ENCODE measurements at places on chromosomes 1 and 21.

- no peak for DNase-seq
Measured at GRCh38 chr1:166261511-166261910, 94.7 kb upstream of the FAM78B start.

GRCh38 chr1:166193057-166193698, 26.4 kb upstream of the FAM78B start:
- DNase-seq, result no peak

DNA sequence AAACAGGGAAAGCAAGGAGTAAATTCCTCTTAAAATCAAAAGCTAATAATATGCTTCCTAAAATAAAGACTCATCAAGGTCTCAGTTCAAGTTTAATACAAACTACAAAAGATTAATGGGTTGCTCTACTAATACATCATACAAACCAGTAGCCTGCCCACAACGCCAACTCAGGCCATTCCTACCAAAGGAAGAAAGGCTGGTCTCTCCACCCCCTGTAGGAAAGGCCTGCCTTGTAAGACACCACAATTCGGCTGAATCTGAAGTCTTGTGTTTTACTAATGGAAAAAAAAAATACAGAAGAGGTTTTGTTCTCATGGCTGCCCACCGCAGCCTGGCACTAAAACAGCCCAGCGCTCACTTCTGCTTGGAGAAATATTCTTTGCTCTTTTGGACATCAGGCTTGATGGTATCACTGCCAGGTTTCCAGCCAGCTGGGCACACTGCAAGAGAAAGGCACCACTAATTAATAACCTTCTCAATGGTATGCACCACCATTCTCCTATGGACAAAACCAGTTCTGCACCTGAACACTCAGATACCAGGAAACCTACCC, 10.6 kb downstream of the PRDX1 start:
- DNase-seq, result no peak

GRCh38 chr1:155007251-155007828, 4.7 kb downstream of the ZBTB7B start:
- DNase-seq, result no peak

DNA sequence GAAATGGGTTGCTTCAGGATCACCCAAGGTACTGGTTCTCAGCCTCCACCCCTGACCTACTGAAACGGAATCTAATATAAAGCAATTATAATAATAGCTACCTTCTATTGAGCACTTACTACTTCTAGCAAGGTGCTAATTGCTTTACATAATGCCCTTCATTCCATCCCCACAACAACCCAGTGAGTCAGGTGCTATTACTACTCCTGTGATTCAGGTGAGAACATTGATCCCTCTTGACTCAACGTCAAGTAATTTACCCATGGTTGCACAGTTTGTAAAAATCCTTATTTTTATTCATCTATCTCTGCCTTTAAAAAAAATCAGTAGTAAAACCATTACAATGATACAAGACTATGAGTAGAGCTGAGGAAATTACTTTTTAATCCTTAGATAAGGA, 85.2 kb downstream of the UCHL5 start:
- no peak for DNase-seq

- no peak for DNase-seq
Measured at GRCh38 chr1:227748496-227749182, 13.4 kb downstream of the SNAP47 start.

DNA sequence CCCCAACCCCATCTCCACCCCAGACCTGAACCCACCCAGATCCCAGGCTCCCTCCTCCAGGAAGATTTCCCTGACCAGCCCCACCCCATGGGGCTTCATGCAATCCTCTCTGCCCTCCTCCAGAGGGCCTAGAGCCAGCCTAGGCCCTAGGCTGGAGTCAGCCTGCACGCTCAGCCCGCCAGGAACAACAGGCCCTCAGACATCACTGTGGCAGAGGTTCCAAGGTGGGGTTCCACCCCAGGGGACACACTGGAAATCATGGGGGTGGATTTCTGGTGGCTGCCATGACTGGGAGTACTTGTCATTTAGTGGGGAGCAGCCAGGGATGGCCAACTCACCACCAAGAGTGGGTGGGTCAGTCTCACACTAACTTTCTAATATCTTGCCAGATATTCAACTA, 122.0 kb downstream of the GLIS1 start:
- no peak for DNase-seq

- no peak for DNase-seq
Measured at GRCh38 chr1:196545222-196545621, 63.0 kb downstream of the KCNT2 start.

DNA sequence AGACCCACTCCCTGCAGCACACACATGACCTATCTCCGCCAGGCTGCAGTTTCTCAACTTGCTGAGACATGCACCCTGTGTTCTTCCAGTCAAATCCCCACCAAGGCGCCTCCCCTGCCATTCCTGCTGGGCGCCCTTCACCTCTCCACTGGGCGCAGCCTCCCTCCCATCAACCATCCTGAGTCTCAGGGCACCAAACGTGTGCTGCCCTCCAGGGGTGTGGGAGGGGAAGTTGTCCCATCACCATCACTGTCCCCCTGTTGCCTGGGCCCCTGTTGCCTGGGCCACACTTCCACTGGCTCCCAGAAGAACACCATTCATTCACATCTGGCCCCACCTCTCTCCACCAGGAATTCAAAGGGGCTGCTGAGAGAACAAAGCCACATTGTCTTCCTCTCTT, 44.9 kb upstream of the EFHD2 start:
- no peak for DNase-seq

DNA sequence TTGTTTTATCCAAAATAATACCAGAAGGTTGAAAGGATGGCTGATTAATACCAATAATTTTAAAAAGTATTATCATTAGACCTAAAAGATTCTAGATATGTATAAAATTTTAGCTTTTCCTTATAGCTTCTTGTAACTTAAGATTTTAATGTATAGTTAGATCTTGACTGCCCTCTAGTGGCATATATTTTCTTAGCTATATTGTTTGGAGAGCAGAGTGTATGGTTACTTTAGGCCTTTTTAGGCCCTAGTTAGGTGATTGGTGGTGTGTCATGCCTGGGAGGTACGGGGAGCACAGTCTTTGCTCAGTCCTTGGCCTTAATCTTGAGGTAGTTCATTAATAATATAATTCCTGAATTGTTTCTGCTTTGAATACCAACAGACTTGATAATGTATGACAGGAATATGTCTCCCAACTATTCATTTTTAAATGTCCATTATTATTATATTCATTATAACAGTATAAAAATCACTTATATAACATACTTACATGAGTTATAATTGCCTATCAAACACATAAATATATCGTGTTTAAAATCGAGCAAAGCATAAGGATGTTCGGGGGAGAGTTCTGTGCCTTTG, 328.4 kb downstream of the ZP4 start:
- DNase-seq, result peak; percentile 40

DNA sequence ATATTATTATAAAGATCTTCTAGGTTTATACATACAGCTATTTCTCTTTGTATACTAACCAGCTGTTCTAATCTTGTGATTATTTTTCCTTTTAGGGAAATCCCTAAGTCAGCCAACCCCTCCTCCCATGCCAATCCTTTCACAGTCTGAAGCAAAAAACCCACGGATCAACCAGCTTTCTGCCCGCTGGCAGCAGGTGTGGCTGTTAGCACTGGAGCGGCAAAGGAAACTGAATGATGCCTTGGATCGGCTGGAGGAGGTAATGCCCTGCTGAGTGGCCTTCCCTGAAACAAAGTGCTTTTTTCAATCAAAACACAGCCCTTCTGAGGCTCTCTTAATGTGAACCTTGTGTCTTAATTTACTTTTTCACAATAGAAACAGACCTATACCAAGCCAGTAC, 32.4 kb upstream of the BMP8A start:
- no peak for DNase-seq

- no peak for DNase-seq
Measured at GRCh38 chr1:113074237-113074636, 1.2 kb downstream of the LRIG2 start.

- no peak for DNase-seq
Measured at GRCh38 chr1:40983286-40983685, 3.8 kb downstream of the CTPS1 start.

GRCh38 chr1:16981269-16981849, 939 bp upstream of the MFAP2 start:
- DNase-seq, result no peak

- DNase-seq, result no peak
Measured at GRCh38 chr1:6011161-6011945, 19.1 kb upstream of the NPHP4 start.

GRCh38 chr1:61455400-61455799, 269.5 kb downstream of the TM2D1 start:
- DNase-seq, result no peak

GRCh38 chr1:234222561-234223280, 150.5 kb upstream of the COA6 start:
- DNase-seq, result no peak

- DNase-seq, result no peak
Measured at GRCh38 chr1:87154384-87154783, 174.3 kb upstream of the LMO4 start.

DNA sequence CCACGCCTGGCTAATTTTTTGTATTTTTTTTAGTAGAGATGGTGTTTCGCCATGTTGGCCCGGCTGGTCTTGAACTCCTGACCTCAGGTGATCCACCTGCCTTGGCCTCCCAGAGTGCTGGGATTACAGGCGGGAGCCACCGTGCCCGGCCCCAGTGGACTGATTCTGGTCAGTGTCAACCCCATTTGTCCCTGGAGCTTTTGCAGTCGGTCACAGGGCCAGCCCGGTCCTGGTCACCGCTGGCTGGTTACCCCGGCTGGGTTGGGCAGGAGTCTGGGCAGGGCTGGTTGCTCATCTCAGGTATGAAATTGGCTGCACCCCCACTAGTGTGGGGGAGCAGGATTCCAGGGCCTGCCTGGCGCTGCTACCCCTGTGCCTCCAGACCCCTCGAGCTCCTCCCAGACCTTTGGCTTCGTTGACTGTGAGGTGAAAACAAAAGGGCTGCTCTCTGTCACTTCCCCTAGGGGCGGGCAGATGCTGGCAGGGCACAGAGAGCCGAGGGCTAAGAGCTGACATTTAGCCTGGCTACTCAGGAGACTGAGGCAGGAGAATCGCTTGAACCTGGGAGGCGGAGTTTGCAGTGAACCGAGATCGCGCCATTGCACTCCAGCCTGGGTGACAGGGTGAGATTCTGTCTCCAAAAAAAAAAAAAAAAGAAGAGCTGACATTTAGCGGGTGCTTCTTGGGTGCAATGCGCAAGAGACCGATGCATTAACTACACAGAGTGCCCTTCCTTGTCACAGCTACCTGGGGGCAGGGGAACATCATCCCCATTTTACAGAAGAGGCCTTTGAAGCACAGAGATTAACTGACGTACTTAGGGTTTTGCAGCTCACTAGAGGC, 10.6 kb downstream of the TNFRSF1B start:
- no peak for DNase-seq

DNA sequence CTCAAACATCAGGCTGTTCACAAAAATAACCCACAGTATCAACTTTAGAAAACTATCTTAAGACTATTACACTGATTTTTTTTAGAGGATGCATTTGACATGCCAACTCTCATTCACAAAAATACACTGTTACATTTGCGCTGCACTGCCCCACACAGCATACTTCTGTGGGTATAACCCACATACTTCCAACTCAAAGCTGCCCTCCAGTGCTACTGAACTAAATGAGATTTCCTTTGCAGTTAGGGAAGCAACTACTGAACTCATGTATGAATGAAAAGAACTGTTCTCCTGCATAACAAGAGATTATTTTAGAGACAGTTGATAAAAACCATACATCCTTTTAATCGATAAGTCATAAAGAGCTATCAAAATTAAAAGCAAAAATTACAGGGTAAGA, 25.8 kb upstream of the GADD45A start:
- DNase-seq, result no peak

DNA sequence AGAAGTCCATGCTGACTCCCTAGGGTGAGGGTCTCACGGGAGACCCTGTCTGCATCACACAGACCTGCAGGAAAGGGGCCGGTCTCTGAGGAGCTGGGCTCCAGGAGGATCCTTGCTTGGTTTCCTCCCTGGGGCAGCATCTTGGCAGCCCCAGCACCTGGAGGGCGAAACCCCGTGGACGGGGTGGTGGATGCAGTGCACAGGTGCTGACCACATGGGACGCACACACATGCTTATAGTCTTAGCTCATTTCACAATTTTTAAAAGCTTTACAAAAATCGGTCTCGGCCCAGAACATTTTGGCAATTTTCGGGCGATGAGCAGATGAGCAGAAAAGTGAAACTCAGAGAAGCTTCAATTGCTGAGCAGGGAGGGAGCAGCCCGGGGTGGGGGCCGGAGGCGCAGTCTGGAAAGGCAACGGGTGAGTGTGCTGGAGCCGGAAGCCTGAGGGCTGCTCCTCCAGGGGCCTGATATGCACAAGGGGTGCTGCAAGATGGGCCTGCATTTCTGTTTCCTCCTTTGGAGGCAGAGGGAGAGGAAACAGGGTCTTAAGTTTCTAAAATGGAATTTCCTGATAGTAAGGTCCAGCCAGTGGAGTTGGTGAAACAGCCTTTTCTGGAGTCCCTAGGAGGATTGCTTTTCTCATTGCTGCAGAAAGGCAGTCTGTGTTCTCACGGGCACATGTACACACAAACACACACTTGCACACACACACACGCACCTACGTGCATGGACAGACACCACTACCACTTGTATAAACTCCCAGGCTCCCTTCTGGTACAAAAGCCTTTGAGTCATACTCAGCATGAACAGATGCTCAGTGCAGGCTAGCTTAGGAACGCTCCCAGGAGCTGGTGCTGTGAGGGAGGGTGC, 60.6 kb downstream of the SCCPDH start:
- DNase-seq, result no peak

GRCh38 chr1:119587341-119587740, 60.7 kb downstream of the ZNF697 start:
- no peak for DNase-seq

GRCh38 chr1:97209381-97209957, 487.9 kb downstream of the PTBP2 start:
- no peak for DNase-seq

GRCh38 chr21:39489380-39489924, 37.7 kb downstream of the SH3BGR start:
- DNase-seq, result no peak

DNA sequence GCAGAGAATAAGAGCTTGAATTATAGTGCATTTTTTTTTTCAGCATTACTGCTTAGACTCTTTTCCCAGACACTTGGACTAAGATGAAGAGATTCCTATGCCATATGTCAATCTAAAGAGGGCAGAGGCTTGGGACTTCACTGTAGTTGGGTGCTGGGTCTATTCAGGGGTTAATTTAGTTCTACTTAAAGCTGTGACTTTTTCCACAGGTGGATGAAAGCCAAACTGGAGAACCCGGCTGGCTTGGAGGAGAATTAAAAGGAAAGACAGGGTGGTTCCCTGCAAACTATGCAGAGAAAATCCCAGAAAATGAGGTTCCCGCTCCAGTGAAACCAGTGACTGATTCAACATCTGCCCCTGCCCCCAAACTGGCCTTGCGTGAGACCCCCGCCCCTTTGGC, 104.8 kb downstream of the ATP5PO start:
- DNase-seq, result no peak
